ENCODE measurements at places on chromosomes 4 and X.

DNA sequence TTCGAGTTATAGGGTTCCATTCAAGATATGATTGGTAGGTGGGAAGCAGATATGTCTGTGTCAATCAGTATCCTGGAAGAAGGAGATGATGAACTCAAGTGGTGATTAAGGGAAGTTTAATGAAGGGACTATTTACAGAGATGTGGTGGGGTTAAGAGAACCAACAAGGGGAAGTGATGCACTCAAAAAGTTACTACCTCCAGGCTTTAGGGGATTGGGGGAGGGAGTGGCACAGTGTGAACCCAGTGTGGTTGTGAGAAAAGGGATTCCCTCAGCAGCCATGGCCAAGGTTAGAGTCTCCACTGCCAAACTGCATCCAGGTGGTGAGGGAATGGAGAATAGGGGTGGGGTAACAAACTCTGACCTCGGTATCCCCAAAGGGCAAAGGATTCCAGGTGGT, 27.9 kb downstream of the PKD2 start:
- no peak for DNase-seq

DNA sequence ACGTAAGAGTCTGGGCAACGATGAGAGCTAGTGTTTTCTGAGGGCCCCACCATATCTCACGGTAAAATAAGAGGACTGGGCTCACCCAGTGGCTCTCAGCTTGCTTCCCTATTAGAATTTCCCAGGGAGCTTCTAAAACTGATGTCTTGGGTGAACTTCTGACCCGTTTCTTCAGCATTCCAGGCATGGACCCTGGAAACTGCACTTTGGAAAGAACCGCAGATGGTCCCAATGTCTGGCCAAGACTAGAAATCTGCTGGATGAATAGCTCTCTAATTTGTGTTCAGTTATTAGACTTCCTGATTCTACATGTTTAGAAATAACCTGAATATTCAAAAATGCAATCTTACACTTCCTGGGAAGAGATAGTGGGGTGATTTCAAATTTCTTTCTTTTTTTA, 127.8 kb downstream of the ANOS1 start:
- DNase-seq: no peak

DNA sequence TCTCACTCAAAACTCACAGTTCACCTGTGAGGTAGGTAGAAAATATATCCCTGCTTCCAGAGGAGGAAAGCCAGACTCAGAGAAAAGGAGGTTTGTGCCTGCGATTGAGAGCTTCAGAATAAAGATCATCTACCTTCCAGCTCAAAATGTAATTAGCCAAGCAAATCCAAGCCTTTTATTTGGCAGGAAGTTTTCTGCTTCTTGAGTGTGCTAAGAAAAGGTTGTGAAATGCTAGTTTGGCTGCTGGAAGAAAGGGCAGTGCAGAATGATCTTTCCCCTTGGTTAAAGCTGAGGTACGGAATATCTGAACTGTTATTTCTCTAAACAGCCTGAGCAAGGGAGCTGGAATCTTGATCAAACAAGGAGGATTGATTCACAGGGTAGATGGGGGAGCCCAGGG, 59.7 kb upstream of the VCX3B start:
- no peak for DNase-seq

DNA sequence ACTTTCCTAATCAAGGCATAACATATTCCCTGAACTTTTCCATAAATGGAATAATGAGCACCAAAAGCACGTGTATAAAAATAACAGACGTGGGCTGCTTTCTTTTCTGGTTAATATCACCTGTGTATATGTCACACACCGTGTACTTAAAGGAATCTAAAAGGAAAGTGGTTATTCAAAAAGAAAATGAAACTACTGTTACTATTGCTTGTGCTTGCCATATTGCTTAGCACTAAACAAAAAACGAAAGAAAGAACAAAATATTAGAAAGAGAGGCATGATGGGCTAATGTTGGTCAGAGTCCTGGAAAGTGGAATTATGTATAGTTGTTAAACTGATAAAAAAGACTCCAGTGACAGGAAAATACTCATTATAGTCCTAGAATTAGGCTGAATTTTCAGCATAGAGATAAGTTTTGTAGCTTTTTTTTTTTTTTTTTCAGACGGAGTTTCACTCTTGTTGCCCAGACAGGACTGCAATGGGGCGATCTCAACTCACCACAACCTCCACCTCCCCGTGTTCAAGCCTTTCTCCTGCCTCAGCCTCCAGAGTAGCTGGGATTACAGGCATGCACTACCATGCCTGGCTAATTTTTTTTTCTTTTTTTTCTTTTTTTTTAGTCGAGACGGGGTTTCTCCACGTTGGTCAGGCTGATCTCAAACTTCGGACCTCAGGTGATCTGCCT, 123.2 kb downstream of the PABPC4L start:
- no peak for DNase-seq
